Stimulated activated effector memory CD8-positive, alpha-beta T cell treated with anti-CD3 and anti-CD28 coated beads, Interleukin-12 subunit alpha, Interleukin-12 subunit beta, amount 100 ng/mL, for 72 hours (primary cell): ENCODE measurements at places on chromosomes 7 and 10.

DNA sequence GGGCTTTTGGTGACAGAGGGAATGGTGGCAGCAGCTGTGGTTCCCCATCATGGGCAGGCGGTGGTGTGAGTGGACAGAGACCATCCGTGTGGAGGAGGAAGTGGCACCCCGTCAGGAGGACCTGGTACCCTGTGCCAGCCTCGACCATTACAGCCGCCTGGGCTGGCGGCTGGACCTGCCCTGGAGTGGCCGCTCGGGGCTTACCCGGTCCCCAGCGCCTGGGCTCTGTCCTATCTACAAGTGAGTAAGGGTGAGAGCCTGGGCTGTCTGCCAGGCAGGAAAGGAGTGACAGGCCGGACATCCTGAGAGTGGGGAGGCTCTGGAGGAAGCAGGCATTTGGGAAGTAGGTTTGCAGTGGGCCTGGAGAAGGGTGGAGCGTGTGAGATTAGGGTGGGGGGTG, 2.9 kb upstream of the ZNF467 start:
- no peak for DNase-seq

- no peak for DNase-seq
Observed at GRCh38 chr7:140475747-140476333, 3.5 kb downstream of the MKRN1 start.

DNA sequence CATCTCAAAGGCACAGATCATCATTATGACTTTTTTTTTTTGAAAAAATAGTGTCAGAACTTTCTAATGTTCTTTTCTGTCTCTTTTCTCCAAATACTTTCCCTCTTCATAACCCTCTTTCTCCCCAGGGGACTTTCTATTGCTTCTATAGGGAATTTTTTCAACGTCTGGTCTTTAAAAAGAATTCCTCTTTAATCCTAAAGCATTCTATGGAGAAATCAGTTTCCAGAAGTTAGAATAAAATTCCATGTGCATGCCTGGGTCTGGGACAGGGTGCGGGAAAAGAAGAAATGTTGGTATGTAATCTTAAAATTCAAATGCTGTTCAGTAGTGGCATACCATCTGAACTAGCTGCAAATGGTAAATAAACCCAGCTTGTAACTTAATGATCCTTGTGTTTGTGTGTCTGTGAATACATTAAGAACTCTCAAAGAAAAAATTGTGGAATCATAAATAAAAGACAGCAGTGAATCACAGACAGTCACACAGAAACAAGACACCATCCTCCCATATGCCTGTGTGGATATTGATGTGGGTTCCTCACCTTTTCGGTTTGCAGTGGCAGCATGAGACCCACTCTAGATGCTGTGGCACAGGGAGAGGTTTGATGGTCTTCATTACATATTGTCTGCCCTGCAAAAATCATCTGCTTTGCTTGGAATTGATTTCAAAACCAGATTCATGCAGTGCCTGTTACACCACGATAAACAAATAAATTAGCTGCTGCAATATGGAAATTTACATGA, 374.7 kb upstream of the NRP1 start:
- no peak for DNase-seq

DNA sequence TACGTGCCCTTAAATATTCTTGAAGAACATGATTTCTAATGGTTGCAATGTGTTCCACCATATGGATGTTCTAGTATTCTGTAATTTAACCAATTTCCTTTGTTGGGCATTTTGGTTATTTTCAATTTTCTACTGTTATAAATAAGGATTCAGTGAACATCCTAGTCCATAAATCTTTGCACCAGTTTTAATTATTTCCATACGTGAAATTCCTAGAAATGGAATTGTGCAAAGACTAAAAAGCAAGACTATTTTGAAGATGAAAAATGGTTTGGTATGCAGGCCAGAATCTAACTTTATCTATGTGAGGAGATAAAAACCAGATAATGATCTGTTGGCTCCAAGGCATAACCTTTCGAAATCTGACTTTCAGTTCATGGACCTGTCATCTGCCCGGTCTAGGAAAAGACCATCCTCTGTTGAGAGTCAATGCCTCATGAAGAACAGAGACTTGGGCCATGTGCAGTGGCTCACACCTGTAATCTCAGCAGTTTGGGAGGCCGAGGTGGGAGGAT, 633.2 kb upstream of the NRP1 start:
- DNase-seq: no peak

DNA sequence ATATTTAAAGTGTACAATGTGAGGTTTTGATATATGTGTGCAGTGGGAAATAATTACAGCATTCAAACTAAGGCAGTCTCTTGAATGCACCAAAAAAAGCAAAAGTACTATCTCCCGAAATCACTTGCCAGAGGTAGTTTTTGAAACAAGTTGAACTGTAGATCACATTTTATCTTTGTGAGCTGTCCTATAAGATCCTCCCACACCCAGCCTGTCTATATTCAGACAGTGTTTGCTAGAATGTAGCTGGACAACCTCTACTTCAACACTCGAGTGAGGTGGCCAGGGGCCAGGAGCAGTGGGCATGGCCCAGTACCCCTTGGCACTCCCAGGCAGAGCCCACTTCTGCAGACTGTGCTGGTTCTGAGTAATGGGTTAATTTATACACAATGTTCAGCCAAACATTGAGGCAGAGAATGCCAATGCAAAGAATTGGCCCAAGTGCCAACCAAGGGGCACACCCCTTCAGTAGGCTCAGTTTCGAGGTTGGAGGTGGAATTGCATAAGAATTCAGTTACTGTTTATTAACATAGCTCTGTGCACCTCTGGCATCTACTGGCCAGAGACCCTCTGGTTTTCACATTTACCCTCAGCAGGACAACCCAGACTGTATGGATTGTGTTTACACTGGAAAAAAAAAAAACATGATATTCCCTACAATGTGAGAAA, 70.5 kb downstream of the AHR start:
- DNase-seq: no peak

DNA sequence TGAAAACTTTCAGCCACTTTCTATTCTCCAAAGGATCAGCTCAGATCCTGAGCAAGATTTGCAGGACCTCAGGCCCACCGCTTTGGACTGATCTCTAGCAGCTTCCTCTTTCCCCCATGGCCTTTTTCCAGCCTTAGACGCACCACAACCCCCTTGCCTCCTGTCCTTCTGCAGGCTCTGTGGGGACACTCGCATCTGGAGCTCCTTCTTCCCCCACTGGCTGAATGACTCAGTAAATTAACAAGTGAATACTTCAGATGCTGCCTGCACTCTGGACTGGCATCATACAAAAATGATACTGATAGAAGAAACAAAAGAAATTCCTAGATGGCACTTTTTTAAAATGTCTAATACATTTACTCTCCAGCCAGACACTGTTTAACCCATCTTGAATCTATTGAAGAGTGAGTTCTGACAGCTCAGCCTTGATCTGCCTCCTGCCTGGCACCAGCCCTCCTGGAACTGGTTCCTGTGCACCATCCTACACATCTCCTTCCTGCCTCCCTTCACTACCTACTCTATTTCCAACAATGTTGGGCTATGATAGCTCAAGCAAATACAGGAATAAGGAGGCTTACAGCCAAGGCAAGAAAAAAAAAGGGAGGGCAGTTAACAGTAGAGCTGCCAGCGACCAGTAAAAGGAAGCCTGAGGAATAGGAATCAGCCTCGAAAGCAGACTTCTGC, 3.3 kb downstream of the FRMPD2 start:
- DNase-seq: peak; percentile 39

GRCh38 chr10:126226205-126226604, 162.1 kb downstream of the ADAM12 start:
- DNase-seq: no peak

GRCh38 chr10:72263613-72264241, 10.0 kb upstream of the DDIT4 start:
- no peak for DNase-seq

DNA sequence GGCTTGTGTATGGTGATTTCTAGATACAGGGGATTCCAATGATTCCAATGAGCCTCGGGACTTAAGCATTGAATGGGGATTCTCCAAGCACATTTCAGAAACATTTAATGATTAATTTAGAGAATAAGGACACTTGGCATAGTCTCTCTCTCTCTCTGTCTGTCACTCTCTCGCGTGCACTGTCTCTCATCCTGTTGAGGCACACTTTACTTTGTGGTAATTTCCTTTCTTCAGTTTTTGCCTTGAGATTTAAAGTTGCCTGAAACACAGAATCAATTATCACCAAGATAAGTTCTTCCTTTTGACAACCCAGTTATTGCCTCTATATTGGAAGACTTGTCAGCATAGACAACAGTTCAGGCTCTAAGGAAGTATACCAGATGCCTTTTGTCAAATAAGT, 131.6 kb downstream of the ARID5B start:
- DNase-seq: no peak

GRCh38 chr10:100014071-100014762, 4.5 kb upstream of the DNMBP start:
- no peak for DNase-seq

GRCh38 chr10:133143546-133143945, 16.5 kb upstream of the KNDC1 start:
- no peak for DNase-seq

DNA sequence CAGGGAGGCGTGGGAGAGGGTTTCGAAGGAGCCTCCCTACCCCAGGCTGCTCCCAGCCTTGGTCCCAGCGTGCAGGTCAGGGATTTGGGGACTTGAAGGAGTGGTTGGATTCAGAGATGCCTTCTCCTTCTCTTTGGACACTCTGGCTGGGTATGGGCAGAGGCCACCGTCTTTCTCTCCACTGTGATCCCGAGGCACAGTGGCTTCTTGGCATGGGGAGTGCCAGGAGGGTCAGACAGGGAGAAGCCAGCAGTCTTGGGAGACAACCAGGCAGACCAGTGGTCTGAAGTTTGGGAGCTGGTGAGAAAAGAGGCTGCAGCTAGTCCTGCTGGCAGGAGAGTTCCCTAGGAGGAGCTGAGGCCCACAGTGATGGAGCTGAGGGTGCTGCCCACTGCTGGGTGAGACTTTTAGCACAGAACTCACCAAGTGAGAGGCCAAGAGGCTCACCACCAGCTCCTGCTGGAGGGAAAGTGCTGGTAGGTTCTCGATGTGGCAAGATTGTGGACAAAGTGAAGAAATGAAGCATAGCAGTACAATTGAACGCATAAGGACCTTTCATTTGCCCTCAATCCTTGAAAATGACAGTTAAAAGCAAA, 35.2 kb upstream of the WDFY4 start:
- no peak for DNase-seq

DNA sequence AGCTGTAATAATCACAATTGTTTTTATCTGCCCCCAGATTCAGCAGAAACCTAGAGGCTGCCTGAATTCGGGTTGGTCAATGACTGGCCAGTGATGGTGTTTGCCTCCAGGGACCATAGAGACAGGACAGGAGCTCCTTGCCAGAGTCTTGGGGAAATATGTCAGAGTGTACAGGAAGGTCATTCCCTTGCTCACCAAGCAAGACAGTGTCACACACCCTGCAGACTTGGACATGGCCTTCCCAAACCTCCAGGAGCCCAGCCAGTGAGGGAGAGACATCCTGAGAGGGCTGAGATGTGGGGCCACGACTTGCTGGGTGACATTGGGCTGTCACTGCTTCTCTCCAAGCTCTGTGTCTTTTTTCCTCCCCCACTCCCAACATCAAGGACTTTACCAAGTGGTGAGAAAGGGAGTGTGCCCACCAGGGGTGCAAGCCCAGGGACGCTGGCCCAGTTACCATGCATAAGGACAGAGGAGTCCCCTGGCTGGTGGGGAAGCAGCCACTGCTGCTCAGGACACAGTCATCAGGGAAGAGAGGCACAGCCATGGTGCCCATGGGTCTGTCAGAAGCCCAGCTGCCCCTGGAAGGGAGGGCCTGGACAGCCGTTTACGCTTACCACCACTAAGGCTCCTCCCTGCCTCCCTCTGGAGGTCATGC, 25.3 kb upstream of the C10orf53 start:
- no peak for DNase-seq

GRCh38 chr10:110094786-110095185, 87.0 kb downstream of the ADD3 start:
- DNase-seq: no peak

GRCh38 chr7:124765401-124766352, at the start of gene GPR37:
Gene GPR37, minus strand, starts transcription at chr7:124765792. Its CDS starts 816 bp downstream, at chr7:124764976.
- peak; percentile 53 for DNase-seq

GRCh38 chr7:47145186-47145725, 436.7 kb downstream of the TNS3 start:
- DNase-seq: no peak

- no peak for DNase-seq
Observed at GRCh38 chr10:46541735-46542566, 14.5 kb downstream of the GPRIN2 start.

DNA sequence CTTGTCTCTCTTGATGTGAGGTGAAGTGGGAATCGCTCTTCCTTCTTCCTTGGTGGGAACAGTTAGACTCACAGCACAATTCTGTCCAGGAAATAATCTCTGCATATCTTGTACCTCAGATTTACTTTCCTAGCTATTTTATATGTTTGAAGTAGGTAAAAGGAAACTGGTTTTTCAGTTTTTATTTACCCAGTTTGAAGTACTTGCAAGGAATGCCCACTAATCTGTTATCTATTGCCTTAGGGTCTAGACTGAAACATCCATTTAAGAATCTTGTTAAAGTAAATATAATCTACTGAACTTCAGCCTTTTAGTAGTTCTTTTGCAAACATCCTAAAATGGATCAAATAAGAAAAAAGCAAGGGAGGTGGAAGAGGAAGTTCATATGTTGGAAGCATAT, 229.8 kb downstream of the KCND2 start:
- DNase-seq: no peak

GRCh38 chr7:31146030-31146429, 93.9 kb downstream of the ADCYAP1R1 start:
- no peak for DNase-seq

DNA sequence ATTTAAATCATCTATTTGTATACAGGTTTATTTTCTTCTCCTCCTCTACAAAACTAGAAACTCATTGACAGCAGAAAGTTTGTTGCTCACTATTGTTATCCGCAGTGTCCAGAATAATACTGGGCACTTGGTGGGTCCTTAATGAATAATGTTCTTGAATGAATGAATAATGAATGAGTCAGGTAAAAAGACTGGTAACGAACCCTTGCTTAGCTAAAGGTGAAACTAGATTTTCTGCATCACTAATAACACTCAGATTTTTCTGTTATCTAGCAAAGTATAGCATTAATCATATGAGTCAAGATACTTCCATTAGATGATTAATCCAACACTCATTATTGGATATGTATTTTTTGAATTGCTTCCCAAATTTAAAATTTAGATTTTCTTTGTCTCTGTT, 953.2 kb downstream of the SORCS3 start:
- DNase-seq: no peak

DNA sequence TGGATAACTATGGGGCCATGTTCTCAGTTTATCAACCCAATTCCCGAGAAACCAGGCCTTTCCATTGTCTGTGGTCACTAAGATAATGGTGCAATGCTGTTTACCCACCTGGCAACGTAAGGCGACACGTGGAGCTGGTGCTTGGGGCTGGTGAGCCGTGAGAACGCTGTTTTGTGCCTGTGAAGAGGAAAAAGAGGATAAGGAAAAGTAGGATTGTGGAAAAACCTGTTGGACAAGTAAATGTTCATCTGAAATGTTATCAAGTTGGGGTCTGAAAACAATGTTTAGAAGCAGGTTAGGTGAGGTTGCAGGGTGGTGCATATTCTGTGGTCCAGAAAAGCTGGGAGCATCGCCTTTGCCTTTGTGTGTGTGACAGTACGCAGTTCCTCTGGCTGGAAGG, 88.5 kb downstream of the PPP1R17 start:
- DNase-seq: no peak
